Activated CD4-positive, alpha-beta memory T cell treated with anti-CD3 and anti-CD28 coated beads for 36 hours (primary cell): ENCODE measurements at places on chromosomes 1 and 21. TPM values are rescaled to one million over a fixed set of nuclear protein-coding genes. Genes with fewer than 3 reads are reported as not detected.

DNA sequence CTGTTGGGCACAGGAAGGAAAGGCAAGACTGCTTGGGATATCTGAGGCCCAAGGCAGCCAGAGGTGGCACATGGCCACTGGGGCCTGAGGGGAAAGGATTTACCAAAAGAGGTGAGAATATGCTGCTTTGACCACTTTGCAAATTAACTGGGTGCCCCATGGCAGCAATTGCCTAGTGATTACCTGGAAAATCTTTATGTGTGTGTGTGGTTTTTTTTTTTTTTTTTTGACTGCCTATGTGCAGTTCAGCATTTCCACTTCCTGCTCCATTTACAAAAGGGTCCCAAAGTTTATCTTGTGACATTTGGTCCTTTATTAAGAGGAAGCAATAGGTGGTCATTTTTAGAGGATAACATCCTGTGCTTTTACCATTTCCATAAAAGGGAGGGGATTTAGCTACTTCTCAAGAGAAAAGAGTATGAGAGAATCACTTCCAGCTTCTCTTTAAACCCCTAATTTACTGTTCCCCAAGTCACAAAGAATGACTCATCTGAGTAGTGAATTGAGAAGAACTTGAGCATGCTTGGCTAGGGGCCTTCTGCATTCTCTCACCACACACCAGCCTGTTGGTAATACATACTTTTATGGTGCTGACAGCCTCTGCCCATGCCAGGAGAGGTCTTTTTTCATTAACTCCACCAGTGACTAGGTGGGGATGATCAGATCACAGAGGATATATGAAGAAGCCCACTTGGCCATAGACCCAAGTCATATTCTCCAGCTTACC lies 52.1 kb downstream of the SYDE2 start:
- peak overlapping the region; percentile 24 for H3K27ac ChIP-seq
- H3K27me3 ChIP-seq: peaks cover 2% of the 10 kb centered on the region
- peaks cover 13% of the 10 kb centered on the region for H3K4me1 ChIP-seq

GRCh38 chr1:33692206-33693188 lies 171.4 kb upstream of the HMGB4 start:
- H3K27ac ChIP-seq: no peak overlapping the region
- H3K27me3 ChIP-seq: peaks cover 17% of the 10 kb centered on the region
- H3K4me3 ChIP-seq: no peak overlapping the region
- H3K4me1 ChIP-seq: no peaks in the 10 kb centered on the region

- H3K27me3 ChIP-seq: no peaks in the 10 kb centered on the region
- DNase-seq: no peak
- no peak overlapping the region for H3K4me3 ChIP-seq
- no peaks in the 10 kb centered on the region for H3K36me3 ChIP-seq
These were observed 317.1 kb downstream of the DPYD start for GRCh38 chr1:97603776-97604175.

DNA sequence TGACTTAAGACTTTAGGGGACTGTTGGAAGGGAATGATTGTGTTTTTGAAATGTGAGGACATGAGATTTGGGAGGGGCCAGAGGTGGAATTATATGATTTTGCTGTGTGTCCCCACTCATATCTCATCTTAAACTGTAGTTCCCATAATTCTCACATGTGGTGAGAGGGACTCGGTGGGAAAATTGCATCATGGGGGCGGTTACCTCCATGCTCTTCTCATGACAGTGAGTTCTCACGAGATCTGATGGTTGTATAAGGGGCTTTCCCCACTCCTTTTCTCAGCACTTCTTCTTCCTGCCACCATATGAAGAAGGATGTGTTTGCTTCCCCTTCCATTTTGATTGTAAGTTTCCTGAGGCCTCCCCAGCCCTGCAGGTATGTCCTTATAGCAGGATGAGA lies 35.0 kb upstream of the SCAF4 start:
- H3K4me3 ChIP-seq: no peak overlapping the region
- H3K36me3 ChIP-seq: no peaks in the 10 kb centered on the region
- no peaks in the 10 kb centered on the region for H3K4me1 ChIP-seq
- peaks cover 12% of the 10 kb centered on the region for H3K27me3 ChIP-seq
- no peak overlapping the region for H3K27ac ChIP-seq

- no peak overlapping the region for H3K4me3 ChIP-seq
- H3K27ac ChIP-seq: no peak overlapping the region
- no peaks in the 10 kb centered on the region for H3K36me3 ChIP-seq
- H3K27me3 ChIP-seq: peaks cover 2% of the 10 kb centered on the region
- no peak for DNase-seq
These were observed 91.6 kb downstream of the CLEC20A start for GRCh38 chr1:178405137-178405536.

DNA sequence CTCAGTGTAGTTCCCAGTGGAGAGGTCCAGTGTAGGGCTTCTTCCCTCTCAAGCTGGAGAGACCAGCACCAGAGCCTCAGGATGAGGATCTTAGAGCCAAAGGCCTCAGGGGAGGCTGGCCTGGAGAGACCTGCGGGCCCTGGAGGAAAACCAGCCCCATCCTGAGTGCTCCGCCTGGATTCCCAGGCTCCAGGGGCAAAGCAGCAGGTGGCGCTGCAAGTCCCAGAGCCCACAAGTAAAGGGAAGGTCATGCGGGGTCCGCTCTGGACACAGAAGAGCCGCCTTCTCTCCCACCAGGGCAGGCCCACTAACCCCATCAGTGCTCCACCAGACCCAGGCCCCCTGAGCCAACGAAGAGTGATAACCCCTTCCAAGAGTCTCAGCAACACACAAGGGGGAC lies 22.7 kb downstream of the PGBD5 start:
- DNase-seq: no peak
- H3K27me3 ChIP-seq: peaks cover 20% of the 10 kb centered on the region
- H3K36me3 ChIP-seq: no peaks in the 10 kb centered on the region
- no peak overlapping the region for H3K4me3 ChIP-seq
- H3K4me1 ChIP-seq: no peaks in the 10 kb centered on the region

DNA sequence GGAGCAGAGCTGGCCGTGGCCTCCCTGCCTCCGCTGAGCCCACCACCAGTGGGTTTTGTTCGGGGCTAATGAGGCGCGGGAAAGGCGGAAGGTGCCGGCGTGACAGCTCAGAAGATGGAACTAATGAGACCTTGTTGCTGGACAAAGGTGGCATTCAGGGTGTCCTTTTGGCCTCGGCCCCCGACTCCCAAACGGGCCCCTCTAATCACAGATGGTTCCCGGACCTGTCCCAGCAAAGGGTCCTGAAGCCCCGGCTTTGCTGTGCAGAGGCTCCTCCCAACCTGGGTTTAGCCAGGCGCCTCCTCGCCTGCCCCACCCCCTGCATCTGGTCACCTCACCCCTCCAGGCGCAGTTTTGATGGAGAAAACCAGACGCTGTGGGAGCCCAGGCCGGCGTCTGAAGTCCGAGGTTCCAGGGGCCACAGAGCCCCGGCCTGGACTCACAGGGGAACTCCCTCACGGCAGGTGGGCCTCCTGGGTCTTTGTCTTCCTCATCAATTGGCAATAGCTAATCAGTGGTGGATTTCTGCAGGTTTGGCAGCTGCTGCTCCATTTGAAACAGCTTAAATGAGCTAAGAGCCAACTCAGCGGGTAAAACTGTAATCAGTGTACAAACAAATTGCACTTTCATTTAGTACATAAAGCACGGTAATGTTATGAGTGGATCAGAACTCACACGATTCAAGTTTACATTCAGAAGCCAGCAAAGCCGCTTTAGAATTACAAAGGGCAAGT lies 44.3 kb upstream of the ADARB1 start:
- H3K36me3 ChIP-seq: no peaks in the 10 kb centered on the region
- no peak overlapping the region for H3K27ac ChIP-seq
- peaks cover 16% of the 10 kb centered on the region for H3K27me3 ChIP-seq
- H3K4me1 ChIP-seq: no peaks in the 10 kb centered on the region

- H3K27ac ChIP-seq: no peak overlapping the region
- H3K36me3 ChIP-seq: no peaks in the 10 kb centered on the region
- H3K27me3 ChIP-seq: no peaks in the 10 kb centered on the region
- H3K4me3 ChIP-seq: no peak overlapping the region
- no peak for DNase-seq
These were observed 9.0 kb downstream of the UMODL1 start for GRCh38 chr21:42079939-42080787.

- no peaks in the 10 kb centered on the region for H3K4me1 ChIP-seq
- peaks cover 11% of the 10 kb centered on the region for H3K36me3 ChIP-seq
- DNase-seq: no peak
- no peak overlapping the region for H3K4me3 ChIP-seq
- no peak overlapping the region for H3K27ac ChIP-seq
These were observed 160.1 kb downstream of the PTPRC start for GRCh38 chr1:198798923-198799386.

DNA sequence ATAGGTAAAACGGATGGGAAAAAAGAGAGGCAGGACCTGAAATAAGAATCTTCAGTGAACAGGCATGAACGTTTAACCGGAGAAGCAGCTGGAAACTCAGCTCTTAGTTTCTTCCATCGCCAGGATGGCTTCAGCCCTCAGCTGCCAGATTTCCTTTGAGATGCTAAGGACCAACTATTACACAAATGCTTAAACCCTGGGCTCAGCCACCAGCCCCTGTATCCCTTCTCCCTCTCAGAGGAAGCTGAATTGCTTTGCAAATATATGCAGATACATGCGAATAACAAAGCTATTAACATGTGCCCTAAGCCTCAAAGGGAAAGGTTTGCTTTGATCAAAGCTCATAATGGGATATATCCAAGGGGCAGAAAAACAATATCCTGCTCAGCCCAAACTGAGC lies 515.1 kb downstream of the OMA1 start:
- DNase-seq: no peak
- H3K4me1 ChIP-seq: no peaks in the 10 kb centered on the region
- no peak overlapping the region for H3K27ac ChIP-seq
- no peak overlapping the region for H3K4me3 ChIP-seq
- no peaks in the 10 kb centered on the region for H3K36me3 ChIP-seq

- no peak overlapping the region for H3K27ac ChIP-seq
- DNase-seq: no peak
- H3K27me3 ChIP-seq: peaks cover 4% of the 10 kb centered on the region
- no peak overlapping the region for H3K4me3 ChIP-seq
These were observed 69.8 kb upstream of the FAM3B start for GRCh38 chr21:41246808-41247207.

- no peaks in the 10 kb centered on the region for H3K4me1 ChIP-seq
- H3K36me3 ChIP-seq: no peaks in the 10 kb centered on the region
- no peak overlapping the region for H3K4me3 ChIP-seq
- DNase-seq: no peak
These were observed 58.6 kb downstream of the XCL1 start for GRCh38 chr1:168634951-168635532.

DNA sequence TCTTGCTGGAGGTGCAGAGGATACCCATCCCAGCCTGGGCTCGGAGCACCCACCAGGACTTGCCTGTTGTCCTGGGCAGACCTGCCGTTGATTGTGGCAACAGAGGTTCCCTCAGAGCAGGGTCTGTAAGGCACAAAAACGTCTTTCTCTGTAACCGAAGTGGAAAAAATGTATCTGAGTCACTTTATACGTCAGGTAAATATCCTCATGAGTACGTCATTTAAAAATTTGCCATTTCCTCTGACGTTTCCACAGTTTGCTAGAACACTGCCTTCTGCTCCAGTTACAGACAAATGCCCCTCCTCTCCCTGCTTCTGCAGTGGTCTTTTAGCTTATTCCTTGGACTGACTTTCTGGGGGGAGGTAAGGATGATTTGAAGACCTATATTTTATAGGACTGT lies 326.8 kb downstream of the HHAT start:
- H3K27ac ChIP-seq: no peak overlapping the region
- no peak for DNase-seq
- no peaks in the 10 kb centered on the region for H3K4me1 ChIP-seq
- H3K36me3 ChIP-seq: no peaks in the 10 kb centered on the region
- no peak overlapping the region for H3K4me3 ChIP-seq
- H3K27me3 ChIP-seq: no peaks in the 10 kb centered on the region

DNA sequence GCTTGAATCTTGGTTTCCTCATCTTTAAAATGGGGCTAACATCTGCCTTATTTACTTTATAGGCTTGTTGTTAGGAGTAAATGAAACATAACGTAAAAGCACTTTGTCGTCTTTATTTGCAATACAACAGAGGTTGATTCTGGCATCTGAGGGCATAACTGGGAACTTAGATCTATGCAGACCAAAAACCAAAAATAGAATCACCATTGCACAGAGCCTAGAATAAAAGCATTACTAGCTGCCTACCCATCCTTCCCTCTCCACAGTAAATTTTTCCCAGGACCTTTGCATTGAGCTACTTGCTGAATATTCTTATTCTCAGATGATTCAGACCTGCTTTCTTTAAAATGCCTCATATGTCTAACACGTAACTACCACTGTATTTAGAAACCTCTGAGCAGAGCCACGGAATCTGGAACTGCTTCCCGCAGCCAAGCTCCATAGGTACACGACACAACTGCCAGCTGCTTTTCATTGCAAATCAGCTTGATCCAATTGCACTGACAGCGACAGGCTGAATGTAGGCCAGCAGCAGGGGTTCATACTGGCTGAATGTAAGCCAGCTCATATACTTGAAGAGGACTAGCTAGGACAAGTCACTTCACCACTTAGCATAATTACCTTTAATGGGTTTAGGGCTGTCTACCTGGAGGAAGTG lies 33.2 kb upstream of the SERBP1 start:
- no peaks in the 10 kb centered on the region for H3K36me3 ChIP-seq
- DNase-seq: no peak
- no peak overlapping the region for H3K27ac ChIP-seq
- H3K4me3 ChIP-seq: no peak overlapping the region
- no peaks in the 10 kb centered on the region for H3K27me3 ChIP-seq
- no peaks in the 10 kb centered on the region for H3K4me1 ChIP-seq

DNA sequence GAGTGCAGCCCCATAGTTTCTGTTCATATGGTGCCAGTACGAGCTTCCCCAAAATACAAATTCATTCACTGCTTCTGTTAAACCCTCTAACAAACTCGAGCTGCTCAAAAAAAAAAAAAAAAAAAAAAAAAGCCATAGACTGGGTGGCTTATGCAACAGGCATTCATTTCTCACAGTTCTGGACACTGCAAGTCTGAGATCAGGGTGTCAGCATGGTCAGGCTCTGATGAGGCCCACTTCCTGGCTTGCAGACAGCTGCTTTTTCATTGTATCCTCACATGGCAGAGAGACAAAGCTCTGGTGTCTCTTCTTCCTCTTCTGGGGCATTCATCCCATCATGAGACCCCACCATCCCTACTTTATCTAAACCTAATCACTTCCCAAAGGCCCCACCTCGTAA lies 121.6 kb downstream of the PTBP2 start:
- no peak overlapping the region for H3K4me3 ChIP-seq
- no peaks in the 10 kb centered on the region for H3K27me3 ChIP-seq
- no peaks in the 10 kb centered on the region for H3K36me3 ChIP-seq

- H3K36me3 ChIP-seq: peaks cover 27% of the 10 kb centered on the region
- no peak for DNase-seq
- no peak overlapping the region for H3K27ac ChIP-seq
These were observed 59.5 kb downstream of the S100B start for GRCh38 chr21:46545363-46545762.

- H3K27me3 ChIP-seq: no peaks in the 10 kb centered on the region
- H3K36me3 ChIP-seq: no peaks in the 10 kb centered on the region
- H3K4me1 ChIP-seq: peaks cover 3% of the 10 kb centered on the region
- peak; percentile 36 for DNase-seq
These were observed at the start of gene PTGFRN for GRCh38 chr1:116909512-116910378. Gene PTGFRN (plus strand): TSS chr1:116909916. CDS start chr1:116910204, 288 bp downstream.

The FBLIM1 gene
- 0.05 TPM for total RNA-seq

The HES3 gene
- not detected for total RNA-seq

The NBPF6 gene
- not detected for total RNA-seq

The OR6N1 gene
- not detected for total RNA-seq

The PTGS2 gene
- total RNA-seq: 2.9 TPM

The SELE gene
- not detected for total RNA-seq
